ENCODE measurements at places on chromosomes 2 and 18.

DNA sequence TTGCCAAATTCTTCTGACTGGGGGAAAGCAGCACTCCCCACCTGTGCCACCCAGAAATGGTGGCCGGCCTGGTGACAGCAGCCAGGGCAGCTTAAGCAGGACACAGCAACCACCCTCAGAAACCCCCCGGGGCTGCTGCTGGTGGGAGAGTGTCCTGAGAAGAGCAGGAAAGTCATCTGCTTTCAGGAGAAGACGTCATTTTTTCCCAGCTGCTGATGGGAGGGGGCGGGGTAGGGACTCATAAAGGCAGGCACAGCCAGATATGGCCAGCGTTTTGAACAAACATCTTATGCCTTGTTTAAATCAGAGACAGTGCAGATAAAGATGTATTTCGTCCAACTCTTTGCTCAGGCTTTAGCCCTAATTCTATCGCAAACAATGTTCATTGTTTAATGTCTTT is 139.5 kb downstream of the LRRC30 start:
- no peak for DNase-seq

- no peak for DNase-seq
These were observed 164.3 kb downstream of the MIB1 start for GRCh38 chr18:21904856-21905255.

GRCh38 chr2:68889021-68889420 is 17.8 kb upstream of the BMP10 start:
- DNase-seq = no peak

GRCh38 chr2:10091182-10091888 is 11.1 kb upstream of the CYS1 start:
- DNase-seq = no peak

DNA sequence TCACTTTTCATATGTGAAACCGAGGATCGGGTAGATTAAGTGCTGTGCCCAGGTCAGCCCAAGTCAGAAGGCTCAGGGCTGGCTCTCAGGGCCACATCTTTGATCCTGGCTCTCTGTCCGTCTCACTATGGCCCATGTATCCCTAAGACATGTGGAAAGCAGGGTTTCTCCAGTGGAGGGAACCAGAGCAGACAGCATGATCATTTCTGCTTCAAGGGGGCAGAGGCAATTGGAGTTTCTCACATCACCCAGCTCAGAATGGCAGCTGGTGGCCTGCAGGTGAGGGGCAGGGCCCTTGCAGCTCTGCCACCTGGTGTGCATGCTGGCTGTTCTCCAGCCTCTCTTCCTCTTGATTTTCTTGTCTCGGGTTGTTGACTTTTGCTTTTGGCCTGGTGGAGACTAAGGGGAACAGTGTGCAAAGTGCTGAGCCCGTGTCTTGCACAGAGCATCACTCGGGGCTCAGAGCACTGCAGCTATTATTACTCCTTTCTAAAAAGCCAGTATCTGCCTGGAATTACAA is 27.0 kb downstream of the LDLRAD4 start:
- no peak for DNase-seq

DNA sequence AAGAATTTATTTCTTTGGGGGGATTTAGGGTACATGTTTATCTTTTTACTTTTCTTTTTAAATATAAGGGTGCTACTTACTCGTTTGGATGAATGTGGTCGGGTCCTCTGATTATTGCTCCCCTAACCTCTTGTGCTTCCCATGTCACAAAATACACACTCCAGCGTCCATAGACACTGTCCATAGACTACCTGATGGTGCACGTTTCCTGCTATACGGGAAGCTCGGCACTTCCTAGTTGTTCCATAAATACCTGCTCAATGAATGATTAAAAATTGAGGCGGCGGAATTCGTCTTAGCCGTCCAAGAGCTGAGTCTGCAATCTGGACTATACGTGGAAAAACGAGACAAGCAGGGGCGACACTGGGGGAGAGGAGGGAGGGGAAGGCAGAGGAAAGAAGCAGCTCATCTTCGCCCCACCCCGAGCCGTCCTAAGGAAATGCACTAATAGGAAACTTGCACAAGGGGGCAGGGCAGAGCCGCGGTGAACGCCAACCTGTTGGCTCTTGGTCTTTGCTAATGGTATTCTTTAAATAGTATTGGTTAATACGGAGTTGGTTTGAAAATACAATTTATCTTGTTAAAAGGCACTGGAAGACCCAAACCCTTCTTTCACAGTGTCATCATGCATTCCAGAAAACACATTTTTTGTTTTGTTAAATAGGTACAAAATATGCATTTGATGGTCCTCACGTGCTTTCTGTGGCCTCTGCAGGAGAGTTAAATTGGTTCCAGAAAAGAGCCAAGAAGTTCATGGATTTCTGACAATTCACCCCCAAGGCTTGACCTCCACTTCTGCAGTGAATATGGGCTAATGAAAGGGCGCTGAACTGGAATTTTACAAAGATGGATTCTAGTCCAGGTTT is 73.0 kb upstream of the KCTD1 start:
- DNase-seq = no peak

DNA sequence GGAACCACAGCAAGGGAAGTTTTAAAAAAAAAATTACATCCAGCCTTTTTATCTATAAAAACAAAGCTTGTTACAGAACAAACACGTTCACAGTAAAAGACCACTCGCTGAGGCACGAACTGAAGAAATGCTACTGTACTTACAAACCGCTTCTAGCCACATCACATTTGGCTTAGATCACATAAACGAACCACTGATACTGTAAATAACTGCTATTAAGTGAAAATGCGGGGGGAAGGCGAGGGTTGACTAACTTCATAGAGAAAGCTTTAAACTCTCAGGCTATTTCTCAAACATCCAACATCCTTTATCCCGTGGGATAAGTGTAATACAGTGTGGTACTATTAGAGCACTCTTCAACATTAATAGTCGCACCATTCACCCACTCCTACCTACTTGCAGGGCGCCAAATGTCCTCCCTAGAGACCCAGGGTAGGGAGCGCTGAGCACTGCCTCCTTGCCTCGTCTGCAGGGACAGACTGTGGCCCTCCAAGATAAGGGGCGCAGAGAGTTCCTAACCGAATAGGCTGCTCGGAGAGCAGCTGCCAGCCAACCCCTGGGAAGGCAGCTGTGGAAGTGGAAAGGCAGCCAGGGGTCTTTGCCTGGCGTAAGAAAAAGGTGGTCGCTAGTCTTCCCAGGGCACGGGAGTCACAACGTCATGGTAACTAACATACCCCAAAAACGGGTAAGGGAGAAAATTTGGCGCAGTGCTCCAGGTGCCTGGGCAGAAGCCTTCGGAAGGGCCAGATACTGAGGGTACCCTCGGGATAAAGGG is 854 bp downstream of the GPR155 start:
- no peak for DNase-seq

DNA sequence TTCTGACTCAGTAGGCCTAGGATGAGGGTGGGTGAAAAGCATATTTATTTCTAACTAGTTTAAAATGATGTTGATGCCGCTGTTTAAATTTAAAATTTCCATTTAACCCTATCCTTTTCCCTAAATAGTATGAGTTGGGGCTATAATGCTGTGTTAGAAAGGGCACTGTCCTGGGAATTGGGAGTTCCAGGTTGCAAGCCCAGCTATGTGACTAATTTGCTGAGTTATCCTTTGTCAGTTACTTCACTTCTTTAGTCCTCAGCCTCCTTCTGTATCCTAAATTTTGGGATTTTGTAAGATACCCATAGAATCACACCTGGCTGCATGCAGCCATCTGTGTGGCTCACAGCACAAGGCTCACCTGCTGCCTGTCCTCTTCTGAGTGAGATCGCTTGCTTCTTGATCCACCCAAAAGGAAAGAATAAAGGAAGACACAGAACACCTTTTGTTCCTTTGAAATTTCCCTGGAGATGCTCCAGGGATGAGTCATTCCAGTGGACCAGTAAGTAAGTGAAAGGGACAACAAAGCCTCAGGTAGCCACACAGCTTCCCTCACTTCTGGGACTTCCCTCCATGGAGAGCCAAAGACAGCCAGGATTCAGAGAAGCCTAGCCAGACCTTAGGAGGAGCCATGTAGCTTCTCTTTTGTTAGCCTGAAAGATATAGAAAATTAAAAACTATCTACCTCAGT is 97.2 kb downstream of the DTNA start:
- DNase-seq = no peak

GRCh38 chr2:48849770-48850169 is 94.2 kb upstream of the LHCGR start:
- DNase-seq = no peak

DNA sequence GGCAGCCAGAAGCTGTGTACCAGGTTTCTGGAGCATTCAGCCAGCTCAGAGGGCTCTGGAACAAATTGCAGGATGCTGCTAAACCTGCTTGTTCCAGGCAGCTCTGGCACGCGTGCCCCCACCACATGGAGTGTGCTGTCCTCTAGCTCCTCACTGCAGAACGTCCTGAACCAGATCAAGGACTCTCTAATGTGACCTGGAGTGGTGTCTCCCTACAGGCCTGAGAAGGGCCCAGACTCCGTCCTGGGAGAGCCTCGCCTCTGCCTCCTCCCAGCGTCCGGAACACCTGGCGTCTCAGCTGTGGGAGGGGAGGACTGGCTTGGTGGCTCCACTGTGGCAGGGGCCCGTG is 115.6 kb upstream of the GPC1 start:
- no peak for DNase-seq

DNA sequence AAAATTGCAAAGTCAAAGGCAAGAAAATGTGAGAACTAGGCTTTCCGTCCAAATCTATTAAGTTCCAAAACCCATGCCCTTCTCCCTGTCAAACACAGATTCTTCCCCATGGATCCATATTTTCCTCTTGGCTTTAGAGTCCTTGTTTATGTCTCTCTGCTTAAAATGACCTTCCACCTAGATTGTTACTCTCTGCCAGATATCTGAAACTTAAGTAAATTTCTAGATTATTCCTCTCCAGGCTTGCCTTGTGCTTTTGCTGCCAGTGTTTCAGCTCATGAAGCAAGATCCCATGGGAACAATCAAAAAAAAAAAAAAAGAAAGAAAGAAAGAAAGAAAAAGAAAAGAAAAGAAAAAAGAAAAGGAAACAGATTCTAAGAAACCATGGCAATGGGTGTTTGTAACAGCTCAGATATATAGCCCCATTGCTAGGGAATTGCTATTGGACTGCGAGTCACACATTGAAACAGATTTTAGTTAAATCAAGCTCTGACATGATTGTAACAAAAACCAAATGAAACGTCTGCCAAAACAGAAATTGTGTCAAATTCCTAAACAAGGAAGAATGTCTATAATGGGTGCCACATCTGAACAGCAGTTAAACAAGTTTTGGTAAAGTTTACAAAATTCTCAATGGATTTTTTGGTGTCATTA is 660.7 kb upstream of the CNTNAP5 start:
- no peak for DNase-seq

DNA sequence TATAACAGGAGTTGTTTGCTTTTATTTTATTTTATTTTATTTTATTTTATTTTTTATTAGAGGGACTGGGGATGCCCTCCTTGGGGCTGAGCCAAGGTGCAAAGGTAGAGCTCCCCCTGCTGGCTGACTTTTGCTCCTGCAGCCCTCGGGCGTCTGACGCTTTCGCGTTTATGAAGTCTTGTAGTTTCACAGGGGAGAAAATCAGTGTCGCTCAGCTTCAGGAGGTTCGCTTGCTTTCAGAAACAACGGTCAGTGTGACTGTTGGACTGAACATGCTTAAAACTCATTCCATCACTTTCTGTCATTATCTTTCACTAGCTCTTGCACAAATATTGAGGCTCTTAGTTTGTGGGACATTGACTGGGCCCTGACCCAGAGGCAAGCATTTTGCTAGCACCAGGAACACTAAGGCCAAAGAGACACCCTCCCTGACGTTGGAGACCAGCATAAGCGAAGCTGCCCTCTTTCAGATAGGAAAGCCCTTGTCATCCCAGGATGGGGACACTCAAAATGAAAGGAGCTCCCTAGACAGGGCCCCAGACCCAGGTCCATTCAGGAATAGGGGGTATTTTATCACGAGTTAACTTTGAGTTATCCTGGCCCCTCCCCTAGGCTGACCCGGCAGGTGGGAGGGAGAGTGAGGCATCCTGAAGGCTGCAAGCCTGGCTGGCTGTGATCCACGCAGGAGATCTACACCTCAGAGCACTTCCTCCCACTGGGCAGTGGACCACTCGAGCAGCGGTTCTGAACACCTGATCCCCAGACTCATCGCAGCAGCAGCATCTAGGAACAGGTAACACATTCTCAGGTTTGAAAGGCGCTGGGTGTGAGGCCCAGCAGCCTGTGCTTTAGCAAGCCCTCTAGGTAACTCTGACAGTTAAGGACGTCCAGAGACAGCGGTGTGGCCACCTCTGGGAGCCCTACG is 34.4 kb downstream of the LGALSL start:
- peak; percentile 66 for DNase-seq

DNA sequence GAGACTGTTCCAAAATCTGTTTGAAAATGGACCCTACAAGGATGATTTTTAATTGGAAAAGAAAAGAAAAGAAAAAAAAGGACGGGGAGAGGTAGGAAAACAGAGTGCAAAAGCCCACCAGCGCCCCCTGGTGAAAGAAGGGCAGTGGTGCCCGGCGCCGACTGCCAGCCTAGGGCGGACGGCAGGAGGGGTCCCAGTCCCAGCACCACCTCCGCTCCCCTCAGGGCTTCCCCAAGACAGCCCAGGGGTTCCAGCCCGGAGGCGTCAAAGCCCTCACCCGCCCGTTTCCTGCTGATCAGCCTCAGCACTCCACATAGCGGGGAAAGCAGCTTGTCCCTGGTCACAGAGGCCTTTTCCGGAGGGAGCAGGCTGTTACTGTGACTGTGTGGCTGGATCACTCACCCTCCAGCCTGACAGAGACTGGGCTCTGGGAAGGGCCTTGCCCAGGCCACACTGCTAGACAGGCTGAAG is 213.9 kb downstream of the TFCP2L1 start:
- no peak for DNase-seq

DNA sequence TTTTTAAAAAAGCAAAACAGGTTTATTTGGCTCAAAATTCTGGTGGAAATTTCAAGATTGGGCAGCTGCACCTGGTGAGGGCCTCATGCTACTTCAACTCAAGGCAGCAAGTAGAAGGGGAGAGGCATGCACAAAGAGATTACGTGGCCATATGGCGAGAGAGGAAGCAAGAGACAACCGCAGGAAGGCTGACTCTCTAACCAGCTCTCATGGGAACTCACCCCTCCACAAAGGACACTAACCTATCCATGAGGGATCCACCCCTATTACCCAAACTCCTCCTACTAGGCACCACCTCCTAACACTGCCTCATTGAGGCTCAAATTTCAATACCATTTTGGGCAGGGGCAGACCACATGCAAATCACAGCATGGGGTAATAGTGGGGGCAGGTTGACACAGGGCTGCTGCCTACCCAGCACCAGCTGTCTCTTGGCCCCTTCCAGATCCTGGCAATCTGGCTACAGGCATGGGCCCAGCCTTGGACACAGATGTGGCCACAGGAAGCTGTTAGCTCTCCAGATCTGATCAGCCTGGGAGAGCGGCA is 2.0 kb upstream of the CAPN10 start:
- no peak for DNase-seq

GRCh38 chr2:119758881-119759450 is 756 bp upstream of the PTPN4 start:
- no peak for DNase-seq

GRCh38 chr2:13193900-13194299 is 477.2 kb downstream of the TRIB2 start:
- DNase-seq = peak; percentile 47
